ENCODE measurements at places on chromosomes 12 and 14.

DNA sequence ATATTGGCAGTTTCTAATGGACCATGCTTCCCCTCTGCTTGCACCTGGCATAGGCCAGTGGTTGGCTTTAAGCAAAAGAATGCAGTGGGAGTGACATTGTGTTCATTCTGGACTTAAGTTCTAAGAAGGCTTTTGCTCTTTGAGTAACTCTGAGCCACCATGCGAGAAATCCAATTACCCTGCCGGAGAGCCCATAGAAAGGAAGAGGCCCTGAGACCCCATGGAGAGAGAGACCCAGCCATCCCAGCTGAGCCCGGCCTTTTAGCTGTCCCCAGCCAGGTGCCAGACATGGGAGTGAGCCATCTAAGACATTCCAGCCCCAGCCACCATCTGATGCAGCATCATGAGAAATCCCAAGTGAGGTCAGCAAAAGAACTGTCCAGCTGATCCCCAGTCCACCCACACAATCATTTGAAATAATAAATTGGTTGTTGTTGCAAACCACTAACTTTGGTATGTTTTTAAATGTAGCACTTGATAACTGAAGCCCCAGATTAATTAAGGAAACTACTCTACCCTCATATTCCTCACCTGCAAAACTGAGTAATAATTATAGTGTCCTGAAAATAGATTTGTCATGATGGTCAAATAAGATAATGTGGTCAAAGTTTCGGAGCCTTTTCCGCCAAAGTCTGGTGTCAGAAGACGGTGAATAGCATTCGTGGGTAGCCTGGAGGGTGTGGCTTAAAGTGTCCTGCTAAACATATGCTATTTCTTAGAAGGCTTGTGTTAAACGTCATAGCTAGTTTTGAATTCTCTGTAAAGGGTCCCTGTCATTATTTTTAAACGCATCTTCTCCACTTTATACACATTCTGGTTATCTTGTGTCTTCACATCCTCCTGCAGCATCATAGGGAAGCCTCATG is 166.6 kb upstream of the PELI2 start:
- DNase-seq: no peak

DNA sequence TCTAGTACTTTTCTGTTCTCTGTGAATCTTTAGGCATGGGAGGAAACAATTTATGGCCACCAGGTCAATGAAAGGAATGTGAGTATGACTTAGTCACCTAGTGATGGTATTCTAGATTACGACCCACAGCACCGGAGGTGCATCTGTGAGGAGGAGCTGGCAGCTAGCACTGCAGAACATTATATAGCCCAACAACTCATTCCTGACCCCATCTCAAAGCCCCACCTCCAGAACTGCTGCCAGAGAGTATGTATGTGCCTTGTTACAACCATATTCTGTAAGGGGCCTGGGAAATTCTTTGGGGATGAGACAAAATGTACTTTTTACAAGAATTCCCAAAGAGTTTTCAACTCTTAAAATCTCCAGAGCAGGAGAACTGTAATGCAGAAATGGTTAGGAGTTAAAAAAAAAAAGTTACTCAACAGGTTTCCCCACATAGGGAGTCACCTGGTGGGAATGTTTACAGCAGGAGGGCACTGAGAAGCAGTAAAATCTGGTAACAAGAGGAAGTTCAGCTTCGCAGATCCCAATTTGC is 34.9 kb upstream of the CERS5 start:
- no peak for DNase-seq

- no peak for DNase-seq
These were observed 66.7 kb downstream of the PDE3A start for GRCh38 chr12:20434996-20435395.

- DNase-seq: no peak
These were observed 64.2 kb downstream of the PHETA1 start for GRCh38 chr12:111304642-111305071.

- DNase-seq: no peak
These were observed 60.2 kb downstream of the CCDC88C start for GRCh38 chr14:91357272-91358024.

DNA sequence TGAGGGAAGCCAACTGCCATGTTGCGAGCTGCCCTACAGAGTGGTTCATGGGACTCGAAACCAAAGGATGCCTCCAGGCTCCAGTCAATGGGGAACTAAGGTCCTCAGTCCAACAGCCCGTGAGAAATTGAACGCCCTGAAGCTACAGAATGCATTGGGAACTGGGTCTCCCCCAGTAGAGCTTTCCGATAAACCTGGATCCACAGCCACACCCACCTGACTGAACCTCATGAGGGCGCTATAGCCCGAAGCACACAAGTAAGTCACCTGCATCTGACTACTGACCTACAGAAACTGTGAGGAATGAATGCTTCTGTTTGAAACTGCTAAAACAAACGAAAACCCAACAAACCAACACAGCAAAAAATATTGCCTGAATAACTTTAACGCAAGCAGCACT is 1297.7 kb downstream of the AACS start:
- DNase-seq: no peak

GRCh38 chr14:76012354-76012753 is 26.8 kb downstream of the IFT43 start:
- no peak for DNase-seq

DNA sequence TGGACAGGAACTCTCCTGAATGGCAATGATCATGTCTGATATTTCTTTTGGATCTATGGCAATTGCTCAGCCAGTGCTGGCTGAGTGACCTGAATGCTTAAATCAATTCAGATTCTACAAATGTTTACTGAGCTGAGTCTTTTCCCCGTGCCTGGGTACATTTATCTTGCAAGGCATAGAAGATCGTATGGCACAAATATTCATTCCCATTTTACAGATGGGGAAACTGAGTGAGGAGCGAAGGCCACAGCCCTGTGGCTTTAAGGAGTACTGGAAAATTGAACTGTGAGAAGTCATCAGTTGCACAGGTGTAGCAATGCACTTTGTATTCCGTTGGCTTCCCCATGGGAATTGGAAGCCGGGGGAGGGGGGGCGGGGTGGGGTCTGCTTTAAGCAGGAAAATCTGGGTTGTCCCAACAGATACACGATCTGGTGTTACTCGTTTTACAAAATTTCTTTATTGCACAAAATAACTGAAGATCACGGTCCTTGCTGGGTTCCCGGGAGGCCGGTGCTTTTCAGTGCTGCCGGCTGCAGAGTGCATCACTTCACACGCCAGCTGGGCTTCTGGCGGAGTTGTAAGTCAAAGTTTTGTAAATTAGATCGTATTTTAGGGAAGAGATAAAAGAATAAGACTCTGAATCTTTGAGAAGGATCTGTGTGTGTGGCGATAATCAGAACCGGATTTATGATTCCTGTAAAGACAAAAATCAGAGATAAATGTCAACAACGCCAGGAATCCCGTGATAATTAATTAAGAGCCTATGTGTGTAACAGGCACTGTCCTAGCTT is 75.0 kb upstream of the MAP1LC3B2 start:
- DNase-seq: no peak

- DNase-seq: no peak
These were observed 35.2 kb downstream of the SCARB1 start for GRCh38 chr12:124828264-124829007.

- DNase-seq: no peak
These were observed 159.3 kb upstream of the CPNE8 start for GRCh38 chr12:39064708-39065107.
